MM.1S (cell line): ENCODE measurements at places on chromosomes 7 and 10.

DNA sequence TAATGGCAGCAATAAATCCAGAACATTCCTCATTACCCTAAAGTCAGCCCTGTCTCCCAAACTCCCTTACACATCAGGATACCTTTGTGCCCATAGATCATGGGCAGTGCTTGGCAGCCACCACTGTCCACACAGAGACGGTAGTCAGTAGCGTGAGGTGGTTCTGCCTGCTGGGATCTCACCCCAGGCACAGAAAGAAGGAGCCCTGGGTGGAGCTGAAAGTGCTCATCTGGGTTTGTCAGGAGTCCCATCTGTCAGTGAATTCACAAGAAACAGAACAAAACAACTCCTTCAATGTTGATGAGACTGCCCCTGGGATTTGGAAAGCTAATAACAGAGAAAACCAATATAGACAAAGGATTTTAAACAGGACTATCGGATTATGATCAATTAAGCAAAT lies 90.2 kb upstream of the PRSS58 start:
- DNase-seq = no peak

DNA sequence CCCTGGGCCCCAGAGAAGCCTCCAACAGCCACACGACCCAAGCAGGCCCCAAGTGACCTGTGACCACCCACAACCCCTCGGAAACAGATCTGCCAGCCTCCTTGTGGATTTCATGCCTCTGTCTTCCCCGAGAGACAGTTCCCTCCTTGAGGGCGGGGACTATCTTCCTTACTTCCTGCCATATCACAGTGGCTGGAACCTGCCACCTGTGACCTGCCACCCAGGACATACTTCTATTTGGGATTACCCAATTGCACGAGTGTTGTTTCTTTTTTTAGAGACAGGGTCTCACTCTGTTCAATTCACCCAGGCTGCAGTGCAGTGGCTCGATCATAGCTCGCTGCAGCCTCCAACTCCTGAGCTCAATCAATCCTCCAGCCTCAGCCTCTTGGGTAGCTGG lies 25.9 kb downstream of the TNRC18 start:
- DNase-seq = no peak

GRCh38 chr7:8260871-8261694 lies 884 bp downstream of the ICA1 start:
- DNase-seq = peak; percentile 33

DNA sequence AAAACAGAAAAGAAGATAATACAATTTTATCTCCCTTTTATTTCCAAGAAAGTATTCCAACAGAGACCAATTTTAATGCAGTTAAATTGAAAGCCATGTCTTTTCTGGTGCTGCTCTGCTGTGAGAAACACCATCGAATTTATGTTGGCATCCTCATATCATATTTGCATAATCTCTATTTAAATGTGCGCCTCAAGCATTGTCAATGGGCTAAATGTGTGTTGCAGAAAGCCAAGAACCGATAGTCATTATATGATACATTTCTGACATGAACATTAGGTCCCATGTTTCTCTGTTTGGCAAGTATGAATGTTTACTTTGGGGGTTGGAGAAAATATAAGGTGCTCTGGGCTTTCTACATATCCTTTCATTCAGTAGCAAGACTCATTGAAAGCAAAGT lies 1023.5 kb upstream of the CELF2 start:
- no peak for DNase-seq

DNA sequence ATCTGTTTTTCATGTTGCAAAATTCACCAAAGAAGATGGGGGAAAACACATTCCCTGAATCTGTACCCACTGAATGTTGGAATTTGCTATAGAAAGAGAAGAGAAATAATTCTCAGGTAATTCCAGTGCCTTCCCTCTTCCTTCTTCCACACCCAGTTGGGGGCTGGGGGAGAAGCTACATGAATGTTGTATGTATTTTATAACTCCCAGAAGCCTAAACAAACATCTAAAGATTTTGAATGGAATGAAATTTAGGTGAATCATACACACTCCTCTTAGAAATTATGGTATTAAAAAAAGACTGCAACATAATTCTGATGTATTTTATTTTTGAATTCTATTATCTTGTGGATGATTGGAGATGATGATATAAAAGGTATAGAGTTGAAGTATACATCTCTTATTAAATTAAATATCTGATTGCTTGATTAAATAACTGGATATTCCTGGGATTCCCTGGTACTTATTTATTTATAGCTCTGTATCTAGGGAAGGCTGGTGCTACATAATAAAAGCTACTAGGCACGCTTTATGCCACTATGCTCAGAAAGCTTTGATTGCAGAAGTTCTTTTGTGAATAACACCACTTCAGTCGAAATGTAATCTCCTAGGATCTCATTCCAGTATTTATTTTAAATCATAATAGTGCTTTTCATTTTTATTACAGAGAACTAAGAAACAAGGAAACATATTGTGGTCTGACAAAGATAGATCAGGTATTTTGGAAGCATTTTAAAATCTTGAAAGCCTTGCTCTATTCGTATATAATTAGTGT lies 98.5 kb downstream of the MCU start:
- no peak for DNase-seq

DNA sequence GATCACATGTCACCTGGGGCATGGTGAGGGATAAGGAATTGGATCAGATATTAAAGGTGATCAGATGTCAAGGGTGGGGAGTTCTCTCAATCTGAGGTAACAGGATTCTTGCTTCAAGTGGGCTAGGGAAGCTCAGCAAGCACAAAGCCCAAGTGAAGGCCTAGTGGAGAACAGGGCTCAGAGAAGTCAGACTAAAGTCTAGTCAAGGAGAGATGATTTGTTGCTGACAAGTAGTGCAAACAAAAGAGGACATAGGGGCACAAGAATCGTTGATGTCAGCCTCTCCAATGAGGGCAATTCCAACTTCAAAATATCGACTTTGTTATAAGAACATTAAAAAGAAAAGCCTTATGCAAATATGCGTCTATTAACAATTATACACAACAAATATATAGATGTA lies 852.8 kb upstream of the CELF2 start:
- DNase-seq = no peak

- DNase-seq = peak; percentile 27
Observed at GRCh38 chr7:12291870-12292269, 80.8 kb downstream of the TMEM106B start.

- DNase-seq = no peak
Observed at GRCh38 chr7:55387062-55387965, 22.2 kb downstream of the LANCL2 start.

GRCh38 chr10:61944410-61945147 lies 43.1 kb downstream of the ARID5B start:
- no peak for DNase-seq

- no peak for DNase-seq
Observed at GRCh38 chr10:13018171-13018570, 16.7 kb upstream of the CCDC3 start.

GRCh38 chr7:70591643-70592042 lies 540.3 kb upstream of the GALNT17 start:
- no peak for DNase-seq

DNA sequence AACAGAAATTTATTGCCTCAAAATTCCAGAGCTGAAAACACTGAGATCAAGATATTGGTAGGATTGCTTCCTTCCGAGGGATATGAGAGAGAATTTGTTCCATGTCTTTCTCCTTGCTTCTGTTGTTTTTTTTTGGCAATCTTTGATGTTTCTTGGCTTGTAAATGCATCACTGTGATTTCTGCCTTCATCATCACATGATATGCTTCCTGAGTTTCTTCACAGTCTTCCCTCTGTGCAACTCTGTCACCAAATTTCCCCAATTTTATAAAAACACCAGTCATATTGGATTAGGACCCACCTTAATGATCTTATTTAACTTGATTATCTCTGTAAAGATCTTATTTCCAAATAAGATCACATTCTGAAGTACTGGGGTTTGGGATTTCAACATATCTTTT lies 14.7 kb downstream of the TMEM236 start:
- no peak for DNase-seq

DNA sequence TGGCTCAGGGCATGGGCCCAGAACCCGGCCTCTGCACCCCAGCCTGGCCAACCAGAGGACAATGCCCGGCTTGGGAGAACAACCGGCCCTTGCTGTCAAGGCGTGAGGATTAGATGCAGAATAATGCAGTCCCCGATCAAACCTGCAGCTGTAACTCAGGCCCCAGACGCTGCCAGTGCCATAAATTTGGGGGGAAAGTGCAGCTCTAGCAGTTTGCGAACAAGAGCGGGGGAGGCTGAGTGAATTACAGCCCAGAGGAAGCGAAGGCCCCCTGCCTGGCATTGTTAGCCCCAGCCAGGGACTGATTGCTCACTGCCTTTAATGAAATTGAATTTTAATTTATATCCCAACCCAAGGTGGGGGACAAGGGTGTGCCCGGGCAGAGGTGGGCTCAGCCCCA lies 38.0 kb upstream of the GNA12 start:
- DNase-seq = no peak

GRCh38 chr10:131774681-131775085 lies 126.1 kb upstream of the PPP2R2D start:
- no peak for DNase-seq

DNA sequence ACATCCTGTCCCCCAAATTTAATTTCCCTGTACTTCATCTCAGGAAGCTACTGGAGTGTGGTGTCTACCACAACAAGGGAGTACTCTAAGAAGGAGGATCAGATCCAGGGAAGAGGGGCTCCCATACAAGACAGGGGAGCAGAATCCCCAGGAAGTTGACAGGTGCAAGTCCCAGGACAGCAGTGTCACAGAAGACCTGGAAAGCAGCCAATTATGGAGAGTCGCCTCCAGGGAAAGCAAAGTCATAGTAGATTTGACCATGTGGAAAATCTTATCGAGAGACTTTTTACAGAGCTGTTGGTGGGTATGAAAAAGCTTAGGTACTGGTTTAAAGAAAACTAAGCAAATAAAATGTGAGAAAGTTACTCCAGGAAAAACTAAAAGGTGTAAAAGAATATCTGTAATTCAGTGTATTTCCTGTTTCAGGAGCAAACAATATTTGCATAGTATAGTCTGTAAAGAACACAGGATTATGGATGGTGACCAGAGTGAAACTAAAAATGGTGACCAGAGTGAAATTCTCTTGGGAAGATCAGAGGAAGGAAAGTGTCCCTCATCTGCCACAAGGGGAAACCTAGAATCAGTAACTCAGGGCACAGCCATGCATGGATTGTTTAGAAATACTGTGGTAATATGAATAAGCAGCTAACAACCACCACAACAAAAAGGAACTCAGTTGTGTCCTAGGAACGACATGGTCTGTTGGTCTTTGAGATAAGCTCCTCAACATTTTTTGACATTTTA lies 44.5 kb downstream of the LANCL2 start:
- no peak for DNase-seq

- DNase-seq = no peak
Observed at GRCh38 chr10:122089311-122090017, 100.5 kb downstream of the TACC2 start.
